ENCODE measurements at places on chromosomes 16 and 17.

DNA sequence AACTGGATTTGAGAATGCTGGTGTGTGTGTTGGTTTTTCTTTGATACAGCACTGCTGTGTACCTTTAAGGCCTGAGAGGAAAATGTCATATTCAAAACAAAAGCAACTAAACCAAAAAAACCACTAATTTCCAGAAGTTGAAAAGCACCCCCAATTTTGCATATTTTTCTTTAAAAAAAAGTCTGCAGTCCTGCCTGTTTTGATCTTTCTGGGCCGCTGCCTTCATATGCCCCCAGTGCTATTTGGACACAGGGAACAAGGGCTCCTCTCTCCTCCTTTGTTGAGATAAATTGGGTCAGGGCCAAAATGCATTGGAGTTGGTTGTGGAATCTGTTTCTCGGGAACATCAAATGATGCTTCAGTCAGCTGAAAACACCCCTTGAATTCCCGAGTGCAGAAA is 26.9 kb downstream of the GPT2 start:
- no peak for DNase-seq

- no peak for DNase-seq
Measured at GRCh38 chr16:87076950-87077749, 240.0 kb downstream of the C16orf95 start.

DNA sequence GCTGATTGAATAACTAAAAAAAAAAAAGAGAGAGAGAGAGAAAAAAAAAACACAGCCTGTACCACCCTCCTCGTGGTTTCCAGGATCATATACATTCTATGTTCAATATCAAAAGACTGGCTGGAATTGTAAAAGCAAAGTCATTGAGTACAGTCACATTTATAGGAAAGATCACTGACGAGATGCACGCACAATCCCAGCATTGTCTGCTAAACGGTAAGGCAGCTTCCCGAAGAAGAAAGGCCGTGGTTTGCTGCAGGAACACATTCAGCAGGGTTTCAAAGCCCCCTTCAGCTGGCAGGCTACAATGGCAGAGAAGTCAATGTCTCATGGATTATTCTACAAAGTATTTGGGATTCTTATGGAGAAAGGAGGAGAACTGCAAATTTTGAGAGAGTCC is 9.3 kb downstream of the NQO1 start:
- no peak for DNase-seq

DNA sequence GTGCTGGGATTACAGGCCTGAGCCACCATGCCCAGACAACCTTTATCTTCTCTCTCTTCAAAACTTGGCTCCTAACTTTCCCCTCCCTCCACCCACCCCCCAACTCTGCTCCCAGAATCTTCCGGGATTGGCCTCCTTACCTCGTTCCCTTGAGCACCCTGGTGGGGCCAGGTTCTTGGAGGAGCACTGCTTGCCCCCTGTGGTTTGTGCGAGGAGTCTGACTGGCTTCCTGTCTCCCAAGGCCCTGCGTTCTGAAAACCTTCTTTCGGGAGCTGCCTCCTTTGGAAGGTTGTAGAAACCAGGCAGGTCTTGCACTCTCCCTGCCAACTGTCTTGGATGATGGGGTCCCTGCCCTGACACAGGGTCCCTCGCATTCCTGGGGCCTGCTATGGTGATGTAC is 19.8 kb downstream of the PLXDC1 start:
- no peak for DNase-seq

DNA sequence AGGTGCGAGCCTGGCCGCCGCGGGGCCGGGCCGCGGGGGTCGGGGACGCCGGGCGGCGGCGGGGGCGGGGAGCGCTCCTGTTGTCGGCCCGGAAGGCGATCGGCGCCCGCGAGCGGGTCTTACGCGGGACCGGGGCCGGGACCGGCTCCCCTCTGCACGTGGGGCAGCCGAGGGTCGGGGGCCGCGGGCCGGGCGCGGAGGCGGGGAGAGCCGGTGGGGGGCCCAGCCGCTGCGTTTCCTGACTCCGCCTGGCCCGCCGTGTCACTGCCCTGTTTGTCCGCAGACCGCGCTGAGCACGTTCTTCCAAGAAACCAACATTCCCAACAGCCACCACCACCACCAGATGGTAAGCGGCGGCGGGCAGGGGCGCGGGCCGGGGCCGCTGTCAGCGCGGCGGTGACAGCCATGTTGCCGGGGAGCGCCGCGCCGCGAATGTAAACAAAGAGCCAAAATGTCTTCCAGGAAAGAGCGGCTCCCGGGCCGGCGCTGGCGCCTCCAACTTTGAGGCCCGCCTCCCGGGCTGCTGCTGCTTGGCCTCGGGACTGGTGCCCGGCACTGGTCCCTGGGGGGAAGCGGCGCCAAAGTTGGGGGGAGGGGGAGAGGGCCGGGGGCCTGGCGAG is 586 bp downstream of the UBALD2 start:
- DNase-seq, result no peak

- no peak for DNase-seq
Measured at GRCh38 chr16:84677017-84677803, 22.6 kb upstream of the USP10 start.

DNA sequence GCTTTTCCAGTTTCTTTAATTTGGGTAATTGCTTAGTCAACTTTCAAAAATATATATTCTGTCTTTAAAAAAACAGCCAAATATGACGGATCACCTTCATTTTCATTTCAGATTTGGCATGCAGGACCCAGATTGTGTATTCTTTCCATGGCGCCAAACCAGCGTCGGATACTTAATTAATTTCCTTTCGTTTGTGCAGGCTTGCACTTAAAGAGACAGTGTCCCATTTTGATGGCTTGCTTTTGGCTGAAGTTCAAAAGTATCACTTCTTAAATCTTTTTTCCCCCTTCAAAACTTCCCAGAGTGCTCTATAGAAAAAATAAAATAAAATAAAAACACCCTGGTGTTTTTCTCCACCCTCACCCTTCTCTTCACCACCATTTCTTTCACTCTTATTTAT is 394.5 kb upstream of the SOX9 start:
- DNase-seq, result no peak

DNA sequence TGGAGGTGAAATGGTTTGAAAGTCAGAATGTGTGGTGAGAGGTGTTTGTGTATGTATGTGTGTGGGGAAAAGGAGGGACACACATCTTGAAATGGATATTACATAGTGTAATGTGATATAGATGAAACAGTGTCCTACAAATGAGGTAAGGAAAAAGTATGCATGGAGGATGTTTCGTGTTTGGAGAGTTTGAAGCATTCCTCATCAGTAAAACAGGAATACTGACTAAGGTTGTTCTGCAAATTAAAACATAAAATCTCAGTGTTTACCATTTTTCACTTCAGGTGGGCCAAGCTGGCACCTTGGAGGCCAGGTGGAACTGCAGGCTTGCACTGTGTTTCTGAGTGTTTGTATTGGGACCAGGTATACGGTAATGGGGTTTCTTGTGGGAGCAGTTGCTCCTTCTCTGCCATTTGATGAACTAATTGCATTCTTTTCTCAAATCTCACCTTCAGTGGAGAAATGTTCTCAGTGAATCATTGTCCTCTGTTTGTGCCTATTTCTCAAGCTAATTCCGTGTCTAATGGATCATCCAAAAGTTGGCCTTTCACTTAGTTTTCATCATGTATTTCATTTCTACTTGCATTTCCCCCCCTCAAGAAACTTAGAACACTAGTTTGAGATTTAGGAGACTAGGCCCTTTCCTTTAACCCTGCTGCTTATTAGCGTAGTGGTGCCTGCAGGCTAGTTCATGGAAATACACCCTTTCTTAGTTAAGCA is 8.2 kb upstream of the TBKBP1 start:
- no peak for DNase-seq

DNA sequence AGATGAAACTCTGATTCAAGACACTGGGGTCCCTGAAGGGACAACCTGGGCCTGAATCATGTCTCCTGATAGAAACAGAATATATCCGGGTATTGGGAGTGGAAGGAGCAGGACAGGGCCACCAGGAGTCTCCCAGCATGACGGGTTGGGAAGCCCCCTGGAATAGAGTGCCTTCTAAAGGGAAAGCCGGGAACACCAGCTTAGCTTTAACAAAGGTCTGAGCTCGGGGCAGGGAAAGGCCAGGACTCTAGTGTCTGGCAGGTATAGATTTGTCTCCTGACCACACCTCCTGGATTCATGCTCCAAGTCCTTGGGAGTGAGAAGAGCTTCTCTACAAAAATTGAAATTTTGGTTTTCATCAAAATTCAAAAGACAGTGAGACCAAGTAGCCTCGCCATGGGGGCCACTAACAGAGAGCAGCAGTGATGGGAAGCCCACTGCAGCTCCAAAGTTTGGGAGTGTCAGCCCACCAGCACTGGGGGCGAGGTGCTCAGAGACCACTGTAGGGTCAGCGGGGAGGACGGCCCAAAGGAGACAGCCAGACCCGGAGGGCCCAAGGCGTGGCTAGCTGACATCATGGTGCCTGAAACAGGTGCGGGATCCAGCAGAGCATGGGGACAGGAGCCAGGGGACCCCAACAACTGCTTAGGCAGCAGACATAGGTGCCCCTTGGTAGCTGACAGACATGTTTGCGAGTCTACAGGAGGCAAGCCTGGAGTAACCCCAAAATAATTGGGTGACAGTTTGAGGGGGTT is 81.0 kb downstream of the C16orf78 start:
- no peak for DNase-seq

GRCh38 chr16:53565296-53565863 is 62.4 kb upstream of the AKTIP start:
- no peak for DNase-seq

DNA sequence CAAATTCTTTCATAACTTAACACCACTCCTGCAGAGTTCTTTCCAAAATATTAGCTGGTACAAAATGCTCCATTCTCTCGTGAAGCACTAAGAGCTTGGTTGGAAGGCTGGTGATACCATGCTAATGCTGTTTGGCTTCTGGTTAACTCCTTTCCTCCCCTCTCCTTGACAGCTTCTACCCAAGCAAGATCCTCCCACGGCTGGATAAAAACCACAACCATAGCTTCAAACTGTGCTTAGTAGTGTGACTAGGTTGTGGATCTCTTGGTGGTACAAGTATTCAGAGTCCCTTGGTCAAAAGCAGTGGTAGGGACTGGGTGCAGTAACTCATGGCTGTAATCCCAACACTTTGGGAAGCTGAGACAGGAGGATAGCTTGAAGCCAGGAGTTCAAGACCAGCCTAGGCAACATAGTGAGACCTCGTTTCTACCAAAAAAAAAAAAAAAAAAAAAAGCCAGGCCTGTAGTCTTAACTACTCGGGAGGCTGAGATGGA is 2.3 kb downstream of the PHAF1 start:
- no peak for DNase-seq

DNA sequence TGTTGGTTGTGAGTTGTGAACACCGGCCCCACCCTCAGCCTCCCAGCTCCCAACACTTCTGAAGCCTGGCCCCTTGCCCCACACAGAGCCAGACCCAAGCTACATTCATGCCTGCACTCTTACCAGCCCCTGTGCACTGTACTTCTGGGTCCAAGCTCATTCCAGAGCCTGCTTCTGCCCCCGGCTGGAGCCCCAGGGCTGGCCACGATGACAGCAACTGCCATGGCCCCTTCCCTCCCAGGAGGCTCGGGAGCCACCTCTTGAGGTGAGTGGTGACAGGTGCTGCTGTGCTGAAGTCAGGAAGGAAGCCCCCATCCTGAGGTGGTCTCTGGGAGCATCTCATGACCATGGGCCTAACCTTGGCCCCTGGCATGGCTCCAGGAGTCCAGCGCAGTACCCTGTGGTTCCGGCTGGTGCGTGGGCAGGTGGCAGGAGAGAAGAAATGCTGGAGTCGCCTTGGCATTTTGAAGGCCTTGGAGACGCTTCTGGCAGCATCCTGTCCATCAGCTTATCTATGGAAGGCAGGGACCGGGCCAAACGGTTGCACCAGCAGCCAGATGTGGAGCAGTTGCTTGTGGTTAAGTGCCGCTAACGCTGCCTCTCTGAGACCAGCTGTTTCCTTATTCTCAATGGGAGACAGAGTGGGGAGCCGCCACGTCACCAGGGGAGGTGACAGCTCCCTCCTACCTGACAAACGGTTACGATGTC is 3.9 kb upstream of the CDT1 start:
- no peak for DNase-seq

DNA sequence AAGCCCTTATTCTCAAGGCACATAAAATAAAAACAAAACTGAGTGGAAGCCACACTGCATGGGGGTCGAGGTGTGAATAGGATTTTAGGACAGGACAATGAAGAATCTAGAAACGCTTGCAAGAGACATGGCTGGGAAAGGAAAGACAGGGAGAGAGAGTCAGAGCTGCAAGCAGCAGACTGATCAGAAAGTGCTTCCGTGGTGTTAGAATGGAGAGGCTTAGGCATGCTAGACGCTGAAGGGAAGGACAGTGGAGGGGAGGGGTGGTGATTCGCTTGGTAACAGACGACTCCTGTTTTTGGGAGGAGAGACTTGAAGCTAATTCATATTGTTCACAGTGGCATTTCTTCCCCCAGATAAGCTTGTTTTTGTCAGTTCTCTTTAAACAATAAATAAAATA is 173.5 kb downstream of the AIPL1 start:
- no peak for DNase-seq

GRCh38 chr17:80951121-80952090 is 40.2 kb upstream of the CHMP6 start:
- DNase-seq, result no peak

DNA sequence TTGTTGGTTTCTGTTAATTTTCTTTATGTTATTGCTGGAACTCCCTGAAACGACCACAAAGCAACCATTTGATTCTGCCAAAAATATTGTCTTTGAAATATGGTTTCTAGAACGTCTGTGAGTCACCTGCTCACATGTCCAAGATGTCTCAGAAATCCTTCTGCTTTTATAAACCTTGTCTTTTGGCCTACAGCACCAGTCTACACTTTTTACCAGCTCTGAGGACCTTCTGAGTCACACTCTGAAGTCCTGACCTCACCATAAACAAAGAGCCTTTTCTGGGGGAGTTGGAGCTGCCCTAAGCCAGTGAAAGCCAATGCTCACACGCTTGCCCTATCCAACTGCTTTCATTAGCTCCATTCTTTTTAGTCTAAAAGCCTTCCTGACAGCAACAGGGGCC is 55.5 kb downstream of the GRIN2A start:
- peak; percentile 37 for DNase-seq

DNA sequence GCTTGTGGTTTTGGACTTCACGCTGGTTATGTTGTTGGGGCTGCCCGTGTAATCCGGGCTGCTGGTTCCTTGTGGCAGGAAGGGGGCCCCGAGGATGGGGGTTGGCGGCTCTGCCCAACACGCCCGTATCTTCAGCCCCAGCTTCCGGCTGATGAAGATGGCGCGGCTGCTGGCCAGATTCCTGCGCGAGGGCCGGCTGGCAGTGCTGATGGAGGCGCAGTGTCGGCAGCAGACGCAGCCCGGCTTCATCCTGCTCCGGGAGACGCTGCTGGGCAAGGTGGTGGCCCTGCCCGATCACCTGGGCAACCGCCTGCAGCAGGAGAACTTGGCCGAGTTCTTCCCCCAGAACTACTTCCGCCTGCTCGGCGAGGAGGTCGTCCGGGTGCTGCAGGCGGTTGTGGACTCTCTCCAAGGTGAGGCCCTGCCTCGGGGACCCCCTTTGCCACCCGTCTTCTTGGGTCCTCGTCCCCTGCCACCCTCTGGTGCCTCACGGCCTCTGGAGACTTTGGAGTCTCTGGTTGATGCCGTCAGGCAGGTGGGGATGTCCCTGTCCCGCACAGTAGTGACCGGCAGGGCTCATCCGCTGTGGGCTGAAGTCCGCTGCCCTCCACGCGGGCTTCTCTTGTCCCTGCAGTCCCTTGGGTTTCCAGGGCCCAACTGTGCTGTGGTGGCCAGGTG is 2.2 kb downstream of the TELO2 start:
- DNase-seq, result no peak

GRCh38 chr17:72535779-72536178 is 415.0 kb downstream of the SOX9 start:
- no peak for DNase-seq

- no peak for DNase-seq
Measured at GRCh38 chr16:27724482-27725235, 174.7 kb downstream of the KATNIP start.
